ENCODE measurements at places on chromosomes 3 and 15.
A peak's percentile ranks its signal among the peaks of the same experiment; 100 is the strongest.

DNA sequence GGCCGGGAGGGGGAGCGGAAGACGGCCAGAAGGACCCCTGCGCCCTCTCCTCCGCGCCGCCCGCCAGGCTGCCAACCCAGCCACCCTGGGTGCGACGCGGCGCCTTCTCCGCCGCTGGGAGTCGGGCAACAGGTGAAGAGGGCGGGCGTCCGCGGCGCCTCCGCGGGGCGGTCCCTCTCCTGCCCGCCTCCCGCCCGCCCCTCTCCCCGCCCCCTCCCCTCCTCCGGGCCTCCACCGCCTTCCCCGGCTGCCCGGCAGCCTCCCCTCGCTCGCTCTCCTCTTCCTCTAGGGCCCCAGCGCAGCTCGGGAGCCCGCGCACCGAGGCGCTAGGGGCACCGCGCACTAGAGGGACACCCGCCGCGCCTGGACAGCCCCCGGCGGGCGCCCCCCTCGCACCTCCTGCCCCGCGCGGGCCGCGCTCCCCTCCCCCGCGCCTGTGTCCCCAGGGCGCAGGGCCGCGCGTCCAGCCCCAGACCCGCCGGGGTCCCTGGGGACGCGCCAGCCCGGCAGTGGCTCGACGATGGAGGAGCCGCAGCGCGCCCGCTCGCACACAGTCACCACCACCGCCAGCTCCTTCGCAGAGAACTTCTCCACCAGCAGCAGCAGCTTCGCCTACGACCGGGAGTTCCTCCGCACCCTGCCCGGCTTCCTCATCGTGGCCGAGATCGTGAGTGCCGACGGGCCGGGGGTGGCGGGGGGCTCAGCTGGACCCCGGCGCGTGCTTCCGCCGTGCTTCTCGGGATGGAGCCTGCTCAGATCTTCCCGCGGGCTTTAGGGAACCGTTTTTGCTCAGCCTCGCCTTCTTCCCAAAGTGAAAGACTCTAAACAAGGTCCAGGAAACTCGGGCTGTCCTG is at the start of gene CMTM8:
TSS of gene CMTM8 (plus strand) at position 228 of the 854 bp plus-strand sequence. CDS start at position 521, 293 bp downstream.
- peak; percentile 47 for DNase-seq

DNA sequence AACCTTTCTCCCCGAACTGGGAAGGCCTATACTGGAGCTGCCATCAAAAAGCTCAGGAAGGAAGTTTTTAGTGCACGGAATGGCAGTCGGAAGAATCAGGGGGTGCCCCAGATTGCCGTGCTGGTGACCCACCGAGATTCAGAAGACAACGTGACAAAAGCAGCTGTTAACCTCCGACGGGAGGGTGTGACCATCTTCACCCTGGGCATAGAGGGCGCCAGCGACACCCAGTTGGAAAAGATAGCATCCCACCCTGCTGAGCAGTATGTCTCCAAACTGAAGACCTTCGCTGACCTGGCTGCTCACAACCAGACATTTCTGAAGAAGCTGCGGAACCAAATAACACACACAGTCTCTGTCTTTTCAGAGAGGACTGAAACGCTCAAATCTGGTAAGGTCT is 48.2 kb downstream of the COL6A6 start:
- no peak for DNase-seq

DNA sequence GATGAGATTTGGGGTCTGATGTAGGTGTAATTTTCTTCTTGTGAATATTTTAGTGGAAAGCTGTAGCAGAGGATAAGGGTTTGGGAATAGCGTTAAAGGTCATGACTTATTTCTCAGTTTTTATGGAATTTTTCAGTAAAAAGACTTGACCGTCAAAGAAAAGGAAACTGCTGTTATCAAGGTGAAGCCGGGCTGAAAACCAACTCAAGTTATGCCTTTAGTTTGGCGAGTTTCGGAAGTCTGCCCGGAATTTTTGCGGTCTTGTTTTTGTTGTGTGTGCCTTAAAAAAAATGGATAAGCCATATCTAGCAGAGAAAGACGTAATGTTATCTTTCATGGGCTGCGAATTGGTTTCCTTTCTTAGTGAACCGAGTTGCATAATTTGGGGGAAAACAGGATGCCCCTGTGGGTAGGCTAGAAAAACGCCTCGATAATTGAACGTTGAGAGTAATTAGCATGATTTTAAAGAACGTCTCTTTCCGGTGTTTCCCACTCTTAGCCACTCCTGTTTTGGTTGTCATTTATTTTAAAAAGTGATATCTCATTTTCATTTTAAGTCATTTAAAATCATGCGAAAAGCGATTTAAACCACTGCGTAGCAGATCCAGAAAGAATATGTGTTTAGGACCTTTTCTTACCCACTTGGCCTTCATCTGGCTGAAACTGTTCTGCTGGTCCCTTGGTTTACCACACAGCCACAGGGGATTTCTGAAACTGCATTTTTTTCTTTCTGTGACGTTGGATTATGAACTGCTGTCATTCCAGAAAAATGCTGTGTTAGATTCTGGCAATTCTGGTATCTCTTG is 1.1 kb downstream of the NFKBIZ start:
- peak; percentile 18 for DNase-seq

DNA sequence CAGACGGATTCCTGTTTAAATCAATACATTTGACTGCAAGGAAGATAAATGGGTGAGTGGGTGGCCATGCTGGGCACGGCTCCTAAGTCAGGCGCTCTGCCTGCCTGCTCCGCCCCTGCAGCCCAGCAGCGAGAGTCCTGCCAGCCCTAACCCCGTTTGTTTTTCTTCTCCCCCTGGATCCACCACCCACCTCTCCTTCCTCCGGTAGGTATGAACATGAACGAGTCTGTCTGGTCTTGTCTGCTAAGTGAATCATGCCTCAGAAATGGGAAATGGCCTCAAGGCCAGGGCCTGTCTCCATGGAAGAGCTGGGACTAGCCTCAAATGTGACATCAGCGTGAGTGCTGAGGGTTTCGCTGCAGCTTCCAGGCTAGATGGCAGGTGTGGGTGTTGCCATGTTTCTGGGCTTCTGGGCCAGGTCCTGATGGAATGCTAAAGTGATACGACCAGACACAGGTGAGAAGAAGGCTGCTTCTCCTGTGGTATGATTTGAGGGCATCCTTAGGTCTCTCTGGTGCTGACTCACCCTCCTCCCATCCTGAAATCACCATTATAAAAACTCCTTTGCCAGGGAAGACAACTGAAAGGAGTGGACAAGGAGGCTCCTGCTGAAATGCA is 5.6 kb upstream of the FEM1B start:
- no peak for DNase-seq

DNA sequence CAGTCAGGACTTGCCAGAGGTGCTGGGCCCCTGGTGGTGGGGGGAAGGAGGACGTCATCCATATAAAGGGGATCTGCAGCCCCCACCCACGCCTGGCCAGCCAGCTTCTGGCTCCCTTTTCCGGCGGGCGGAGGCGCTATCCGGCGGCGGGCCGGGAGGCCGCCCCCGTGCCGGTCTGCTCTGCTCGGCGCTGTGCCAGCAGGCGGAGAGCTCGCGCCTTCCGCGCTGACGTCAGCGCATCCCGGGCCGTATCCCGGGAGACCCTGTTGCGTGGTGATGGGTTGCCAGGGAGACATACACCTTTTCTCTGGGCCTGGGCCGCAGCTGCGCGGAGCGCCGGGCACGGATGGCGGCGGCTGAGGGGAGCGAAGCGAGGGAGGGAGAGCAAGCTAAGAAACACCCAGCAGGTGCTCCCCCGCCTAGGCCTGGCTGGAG is 1.1 kb downstream of the FAM131A start:
- DNase-seq: no peak

DNA sequence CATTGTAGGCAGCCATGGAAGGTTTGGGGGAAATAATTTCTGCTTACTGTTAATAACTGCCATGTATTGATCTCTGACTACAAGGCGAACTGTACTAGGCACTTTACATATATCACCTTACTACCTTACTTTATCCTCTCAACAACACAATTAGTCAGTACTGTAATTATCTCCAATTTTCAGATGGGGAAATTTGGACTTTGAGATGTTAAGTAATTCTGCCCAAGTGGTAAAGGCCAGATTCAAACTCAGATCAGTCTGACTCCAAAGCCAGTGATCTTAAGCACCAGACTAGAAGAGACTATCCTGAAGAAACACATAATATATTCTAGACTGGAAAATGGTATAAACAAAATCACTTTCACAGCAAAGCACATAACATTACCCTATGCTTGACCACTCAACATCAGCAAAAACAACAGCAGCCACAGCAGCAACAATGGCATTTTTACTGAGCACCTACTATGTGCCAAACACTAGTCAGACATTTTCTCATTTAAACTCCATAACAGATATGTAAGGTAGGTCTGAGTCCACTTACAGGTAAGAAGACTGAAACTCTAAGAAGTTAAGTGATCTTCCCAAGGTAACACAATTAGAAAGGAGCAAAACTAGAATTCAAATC is 13.1 kb downstream of the MTHFS start:
- DNase-seq: no peak

DNA sequence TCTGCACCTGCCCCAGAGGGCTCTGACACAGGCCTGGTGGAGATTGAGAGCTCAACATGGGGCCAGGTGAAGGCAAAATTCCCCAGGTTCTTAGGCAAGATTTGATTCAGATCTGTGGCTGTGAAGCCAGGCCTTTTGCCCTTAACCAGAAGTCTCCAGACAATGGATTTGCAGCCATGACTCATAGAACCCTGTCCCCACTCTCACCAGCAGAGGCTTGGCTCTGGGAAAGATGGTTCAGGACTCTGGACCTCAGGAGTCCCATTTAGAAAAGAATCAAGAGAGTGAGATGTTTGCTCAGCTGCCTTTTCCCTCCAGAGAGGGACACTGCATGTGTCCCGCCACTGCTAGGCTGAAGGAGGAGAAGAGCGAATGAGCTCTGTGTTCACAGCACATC is 361.4 kb upstream of the ICE2 start:
- DNase-seq: no peak

All from stimulated activated CD8-positive, alpha-beta memory T cell treated with anti-CD3 and anti-CD28 coated beads, Interleukin-2, amount 100 ng/mL, for 48 hours (primary cell).